ENCODE measurements at places on chromosomes 5 and 9. TPM values are rescaled to one million over a fixed set of nuclear protein-coding genes. Genes with fewer than 3 reads are reported as not detected.

Gene TMEM252
- not detected for total RNA-seq

Gene GARNL3
- total RNA-seq: 0.78 TPM

Gene DPH7
- 17.4 TPM for total RNA-seq

Gene CDH6
- 0.35 TPM for total RNA-seq

Gene DNAH5
- 1.4 TPM for total RNA-seq

DNA sequence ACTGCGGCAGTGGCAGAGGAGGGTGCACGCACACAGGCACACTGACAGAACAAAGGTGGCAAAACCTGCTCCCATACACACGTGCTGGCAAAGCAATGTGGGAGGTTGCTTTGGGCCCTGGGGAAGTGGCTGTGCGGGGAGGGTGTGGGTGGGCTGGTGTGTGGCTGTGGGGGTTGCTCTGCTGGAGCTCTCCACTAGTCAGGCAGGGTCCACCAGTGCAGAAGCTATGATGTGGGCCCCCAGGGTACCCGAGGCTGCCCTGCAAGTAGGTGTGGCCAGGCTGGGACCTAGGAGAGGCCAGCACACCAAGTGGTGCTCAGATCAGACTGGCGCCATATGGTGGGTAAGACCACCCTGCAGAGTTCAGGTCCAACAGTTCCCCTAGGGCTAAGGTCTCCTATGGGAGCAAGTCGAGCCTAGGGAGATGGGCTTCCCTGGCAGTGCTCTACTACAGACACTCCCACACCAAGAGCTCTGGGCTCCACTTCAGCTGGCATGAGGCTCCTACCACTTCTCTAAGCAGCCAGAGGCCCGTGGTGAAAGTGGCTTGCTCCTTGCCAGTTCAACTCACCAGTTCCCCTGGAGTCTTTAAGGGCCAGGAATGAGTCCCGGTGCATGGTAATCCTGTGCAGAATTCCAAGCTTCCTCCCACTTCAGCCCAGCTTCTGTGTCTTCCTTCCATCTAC, 46.2 kb upstream of the IFNE start:
- H3K4me3 ChIP-seq: no peak overlapping the region
- no peak overlapping the region for H3K27ac ChIP-seq
- peaks cover 96% of the 10 kb centered on the region for H3K36me3 ChIP-seq
- no peak for DNase-seq
- peaks cover 3% of the 10 kb centered on the region for H3K27me3 ChIP-seq
- peaks cover 85% of the 10 kb centered on the region for H3K4me1 ChIP-seq

DNA sequence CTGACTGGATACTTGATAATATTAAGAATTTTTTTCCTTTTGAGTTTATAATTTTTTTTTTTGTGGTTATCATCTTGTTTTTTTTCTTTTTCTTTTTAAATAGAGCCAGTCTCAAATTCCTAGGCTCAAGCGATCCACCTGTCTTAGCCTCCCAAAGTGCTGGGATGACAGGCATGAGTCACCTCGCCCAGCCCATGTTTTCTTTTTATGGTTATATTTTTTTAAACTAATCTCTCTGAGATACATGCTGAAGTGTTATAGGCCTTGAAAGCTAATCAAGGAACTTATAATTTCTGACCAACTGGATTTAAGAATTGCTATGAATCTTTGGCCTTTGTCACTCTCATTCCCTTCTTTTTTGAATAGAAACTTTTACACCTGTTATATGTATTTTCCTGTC, 6.8 kb upstream of the AMACR start:
- no peaks in the 10 kb centered on the region for H3K36me3 ChIP-seq
- H3K4me3 ChIP-seq: no peak overlapping the region
- no peaks in the 10 kb centered on the region for H3K27me3 ChIP-seq
- H3K4me1 ChIP-seq: peaks cover 32% of the 10 kb centered on the region
- H3K27ac ChIP-seq: no peak overlapping the region

GRCh38 chr5:145801195-145801594, 33.9 kb downstream of the PRELID2 start:
- no peak for DNase-seq
- H3K36me3 ChIP-seq: no peaks in the 10 kb centered on the region
- no peak overlapping the region for H3K4me3 ChIP-seq

DNA sequence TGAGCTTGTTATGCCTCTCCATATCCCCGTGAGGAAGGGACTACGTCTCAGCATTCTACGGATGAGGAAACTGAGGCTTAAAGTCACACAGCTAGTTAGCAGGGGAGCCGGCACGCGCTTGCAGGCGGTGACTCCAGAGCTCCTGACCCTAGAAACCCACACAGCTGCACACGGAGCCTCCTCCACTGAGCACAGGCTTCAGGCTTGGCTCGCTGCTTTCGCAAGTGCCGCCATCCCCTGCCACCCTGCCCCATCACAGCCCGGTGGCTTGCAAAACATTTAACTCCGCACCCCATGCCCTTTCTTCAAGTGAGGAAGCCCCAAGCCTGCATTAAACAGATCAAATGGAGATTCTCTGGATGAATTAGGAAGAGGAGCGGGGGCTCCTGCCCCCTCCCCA, 138.3 kb downstream of the HSD17B3 start:
- DNase-seq: no peak
- no peak overlapping the region for H3K4me3 ChIP-seq
- H3K27ac ChIP-seq: no peak overlapping the region
- no peaks in the 10 kb centered on the region for H3K36me3 ChIP-seq
- H3K27me3 ChIP-seq: peaks cover 32% of the 10 kb centered on the region
- peaks cover 6% of the 10 kb centered on the region for H3K4me1 ChIP-seq

- DNase-seq: no peak
- H3K27me3 ChIP-seq: no peaks in the 10 kb centered on the region
- H3K27ac ChIP-seq: no peak overlapping the region
These were observed 416.5 kb upstream of the KLF4 start for GRCh38 chr9:107906074-107906473.

GRCh38 chr5:116130471-116130870, 45.6 kb downstream of the COMMD10 start:
- H3K27me3 ChIP-seq: 0 out of 2 replicates have a peak, but pooled peaks cover 2% of the 10 kb centered on the region
- DNase-seq: peak; percentile 66
- peak overlapping the region; percentile 81 for H3K27ac ChIP-seq
- peaks cover 6% of the 10 kb centered on the region for H3K36me3 ChIP-seq

- H3K27ac ChIP-seq: no peak overlapping the region
- no peak for DNase-seq
- H3K36me3 ChIP-seq: peaks cover 38% of the 10 kb centered on the region
- H3K4me1 ChIP-seq: peaks cover 14% of the 10 kb centered on the region
- peaks cover 2% of the 10 kb centered on the region for H3K27me3 ChIP-seq
These were observed 226.7 kb downstream of the PRR16 start for GRCh38 chr5:120690621-120691407.

GRCh38 chr9:104921067-104921741, 6.8 kb downstream of the ABCA1 start:
- H3K4me1 ChIP-seq: peaks cover 44% of the 10 kb centered on the region
- no peak for DNase-seq
- no peaks in the 10 kb centered on the region for H3K36me3 ChIP-seq
- no peak overlapping the region for H3K27ac ChIP-seq

DNA sequence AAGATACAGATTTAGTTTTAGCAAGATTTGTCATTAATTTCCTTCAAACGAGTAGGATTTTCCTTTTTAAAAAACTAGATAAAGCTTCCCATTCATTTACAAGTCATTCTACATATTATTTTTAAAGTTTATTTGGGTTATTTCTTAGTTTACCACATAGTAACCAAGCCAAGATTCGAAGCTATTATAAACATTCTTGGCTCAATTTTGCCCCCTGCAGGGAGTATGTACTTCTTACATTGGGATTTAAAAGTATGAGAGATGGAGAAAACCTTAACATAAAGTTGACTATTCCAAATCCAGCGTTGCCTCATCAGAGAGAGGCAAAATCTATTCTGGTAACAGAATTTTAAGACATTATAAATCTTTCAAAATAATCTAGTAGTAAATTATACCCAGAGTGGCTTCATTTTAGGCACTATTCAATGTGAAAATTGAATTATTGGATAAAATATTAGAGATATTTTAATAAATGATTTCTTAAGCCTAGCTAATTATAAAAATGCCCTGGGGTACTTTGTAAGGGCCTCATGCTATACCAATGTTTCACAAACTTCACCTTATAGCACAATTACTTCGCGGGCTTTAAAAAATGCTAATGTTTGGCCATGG, 39.1 kb downstream of the FBN2 start:
- H3K27ac ChIP-seq: no peak overlapping the region
- peaks cover 3% of the 10 kb centered on the region for H3K27me3 ChIP-seq
- peaks cover 23% of the 10 kb centered on the region for H3K36me3 ChIP-seq
- peak; percentile 48 for DNase-seq

DNA sequence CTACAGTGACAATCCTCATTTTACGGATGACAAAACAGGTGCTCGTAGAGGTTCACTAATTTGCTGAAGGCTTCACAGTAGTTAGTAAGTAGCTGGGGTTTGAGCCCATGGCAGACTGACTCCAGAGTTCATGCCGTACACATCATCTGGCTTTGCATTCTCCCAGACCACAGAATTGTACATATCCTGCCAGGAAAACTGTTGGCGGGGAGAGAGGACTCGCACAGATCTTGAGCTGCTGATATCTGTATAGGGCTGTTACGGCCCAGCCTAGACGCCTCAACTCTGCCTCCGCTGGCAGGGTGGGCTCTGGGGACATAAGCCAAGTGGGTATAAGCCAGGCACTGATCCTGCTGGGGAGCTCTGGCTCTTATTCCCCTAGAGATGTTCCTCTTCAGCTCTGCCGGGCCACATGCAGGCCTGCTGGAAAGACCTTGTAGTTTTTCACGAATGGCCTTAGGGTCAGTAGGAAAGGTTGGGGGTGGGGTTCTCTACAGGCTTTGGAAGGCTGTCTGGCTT, 16.3 kb downstream of the LARP1 start:
- H3K27ac ChIP-seq: peak overlapping the region; percentile 85
- H3K4me1 ChIP-seq: peaks cover 75% of the 10 kb centered on the region
- H3K27me3 ChIP-seq: peaks cover 2% of the 10 kb centered on the region
- H3K4me3 ChIP-seq: peak overlapping the region; percentile 56
- DNase-seq: peak; percentile 86
- H3K36me3 ChIP-seq: no peaks in the 10 kb centered on the region

DNA sequence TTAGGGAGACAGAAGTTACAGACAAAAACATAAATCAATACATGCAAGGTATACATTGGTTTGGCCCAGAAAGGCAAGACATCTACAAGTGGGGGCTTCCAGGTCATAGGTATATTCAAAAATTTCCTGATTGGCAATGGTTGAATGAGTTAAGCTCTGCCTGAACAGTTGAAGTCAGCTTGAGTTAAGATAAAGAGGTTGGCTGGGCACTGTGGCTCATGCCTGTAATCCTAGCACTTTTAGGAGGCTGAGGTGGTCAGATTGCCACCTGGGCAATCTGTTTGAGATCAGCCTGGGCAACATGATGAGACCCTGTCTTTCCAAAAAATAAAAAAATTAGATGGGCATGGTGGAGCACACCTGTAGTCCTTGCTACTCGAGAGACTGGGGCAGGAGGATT, 16.3 kb downstream of the TMC1 start:
- no peak for DNase-seq
- H3K36me3 ChIP-seq: peaks cover 10% of the 10 kb centered on the region
- peaks cover 69% of the 10 kb centered on the region for H3K4me1 ChIP-seq
- no peak overlapping the region for H3K4me3 ChIP-seq
- no peaks in the 10 kb centered on the region for H3K27me3 ChIP-seq

- no peak overlapping the region for H3K4me3 ChIP-seq
- H3K4me1 ChIP-seq: no peaks in the 10 kb centered on the region
- no peaks in the 10 kb centered on the region for H3K36me3 ChIP-seq
- H3K27me3 ChIP-seq: peaks cover 22% of the 10 kb centered on the region
These were observed 2.5 kb downstream of the LRRC26 start for GRCh38 chr9:137167277-137167746.

DNA sequence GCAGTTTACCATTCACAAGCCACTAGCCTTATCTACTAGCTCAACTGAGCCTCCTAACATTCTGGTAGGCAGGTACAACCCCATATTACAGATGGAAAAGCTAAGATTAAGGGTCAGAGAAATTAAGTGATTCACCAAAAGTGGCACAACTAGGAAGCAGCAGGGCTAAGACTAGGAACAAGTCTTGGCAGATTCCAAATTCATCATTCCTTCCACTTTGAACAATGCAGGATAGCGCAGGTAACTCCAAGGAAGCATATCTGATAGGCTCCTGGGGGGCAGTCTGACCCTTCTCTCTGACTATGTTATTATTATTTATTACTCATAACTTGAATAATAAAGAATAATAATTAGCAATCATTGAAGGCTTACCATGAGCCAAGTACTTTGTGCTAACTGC, 8.5 kb downstream of the HBEGF start:
- no peak overlapping the region for H3K27ac ChIP-seq
- DNase-seq: no peak
- H3K4me1 ChIP-seq: peaks cover 41% of the 10 kb centered on the region
- peaks cover 20% of the 10 kb centered on the region for H3K36me3 ChIP-seq
- H3K27me3 ChIP-seq: peaks cover 2% of the 10 kb centered on the region

GRCh38 chr9:8179381-8180053, 379.9 kb upstream of the DMAC1 start:
- H3K36me3 ChIP-seq: no peaks in the 10 kb centered on the region
- no peak overlapping the region for H3K4me3 ChIP-seq
- no peak for DNase-seq
- H3K4me1 ChIP-seq: no peaks in the 10 kb centered on the region

DNA sequence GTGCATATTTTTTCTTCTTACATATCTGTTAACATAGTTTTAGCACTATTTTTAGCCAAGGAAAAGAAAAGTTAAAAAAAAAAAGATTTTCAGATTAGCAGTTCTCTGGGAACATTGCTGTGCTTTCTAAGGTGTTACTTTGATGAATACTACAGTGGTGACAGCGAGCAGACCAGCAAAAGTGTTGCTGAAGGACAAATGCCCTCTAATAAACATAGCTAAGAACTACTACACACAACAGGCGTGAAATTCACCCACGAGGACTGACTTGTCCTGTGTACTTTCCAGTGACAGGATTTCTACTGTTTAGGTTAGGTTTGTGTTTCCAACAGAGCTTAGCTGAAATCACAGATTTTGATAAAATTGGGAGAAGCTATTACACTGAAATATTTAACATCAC, 153.8 kb downstream of the HCN1 start:
- no peaks in the 10 kb centered on the region for H3K36me3 ChIP-seq
- H3K27ac ChIP-seq: no peak overlapping the region
- no peaks in the 10 kb centered on the region for H3K27me3 ChIP-seq

DNA sequence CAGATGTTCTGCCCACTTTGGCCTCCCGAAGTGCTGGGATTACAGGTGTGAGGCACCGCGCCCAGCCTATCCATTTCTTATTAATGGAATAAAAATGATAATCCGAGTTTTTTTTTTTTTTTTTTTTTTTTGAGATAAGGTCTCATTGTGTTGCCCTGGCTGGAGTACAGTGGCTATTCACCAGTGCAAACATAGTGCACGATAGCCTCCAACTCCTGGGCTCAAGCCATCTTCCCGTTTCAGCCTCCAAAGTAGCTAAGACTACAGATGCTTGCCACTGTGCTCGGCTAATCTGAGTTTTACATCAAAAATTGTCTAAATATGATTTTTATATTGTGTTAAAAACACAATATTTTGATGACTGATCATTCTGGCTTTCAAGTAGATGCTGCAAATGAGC, 6.6 kb downstream of the GPR107 start:
- H3K27me3 ChIP-seq: no peaks in the 10 kb centered on the region
- H3K27ac ChIP-seq: no peak overlapping the region
- H3K4me3 ChIP-seq: no peak overlapping the region
- peaks cover 20% of the 10 kb centered on the region for H3K36me3 ChIP-seq
- H3K4me1 ChIP-seq: peaks cover 25% of the 10 kb centered on the region

GRCh38 chr5:43973318-43973717, 370.3 kb downstream of the NNT start:
- no peak overlapping the region for H3K27ac ChIP-seq
- DNase-seq: no peak
- H3K4me1 ChIP-seq: no peaks in the 10 kb centered on the region
